Foreskin keratinocyte (primary cell): ENCODE measurements at places on chromosomes 4 and X. TPM values are rescaled to one million over a fixed set of nuclear protein-coding genes. Genes with fewer than 3 reads are reported as not detected.

DNA sequence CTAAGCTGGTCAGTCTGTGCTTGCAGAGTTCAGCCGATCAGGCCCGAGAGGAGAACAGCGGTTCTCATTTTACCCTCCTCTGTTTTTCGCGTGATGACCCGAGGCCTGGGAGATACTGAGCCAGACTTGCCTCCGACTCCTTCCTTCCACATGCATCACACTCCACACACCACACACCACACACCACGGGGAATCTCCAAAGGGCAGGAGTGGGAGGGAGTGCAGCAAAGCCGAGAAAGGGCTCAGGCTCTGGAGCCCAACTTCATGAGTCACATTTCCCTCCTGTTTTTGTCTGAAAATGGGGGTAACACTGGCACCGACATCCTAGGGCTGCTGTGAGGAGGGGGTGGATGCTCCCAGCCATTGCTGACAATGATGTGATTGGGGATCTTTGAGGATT is 38.9 kb downstream of the TKTL1 start:
- no peak for DNase-seq

LUZP4 gene
- polyA plus RNA-seq, result not detected in 2 replicates

- peak; percentile 28 for DNase-seq
These were observed 117.9 kb downstream of the CEP44 start for GRCh38 chr4:174401471-174402130.

DNA sequence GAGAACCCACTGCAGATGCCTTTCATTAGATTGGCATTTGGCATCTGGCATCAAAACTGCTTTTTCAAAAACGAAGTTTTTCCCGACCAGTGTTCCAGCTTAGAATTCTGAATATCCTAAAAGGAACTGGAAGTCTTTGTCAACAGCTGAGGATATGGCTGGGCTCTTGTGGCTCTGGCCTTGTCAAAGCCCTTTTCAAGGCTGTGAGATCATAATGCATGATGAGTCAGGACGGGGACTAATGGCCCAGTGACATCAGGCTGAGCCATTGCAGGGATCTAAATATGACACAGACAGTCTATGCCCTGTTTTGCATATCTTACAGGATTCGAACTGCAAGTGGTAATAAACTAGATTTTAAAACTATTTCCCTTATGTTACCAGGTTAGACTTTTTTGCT is 306.4 kb downstream of the PTTG2 start:
- no peak for DNase-seq

DNA sequence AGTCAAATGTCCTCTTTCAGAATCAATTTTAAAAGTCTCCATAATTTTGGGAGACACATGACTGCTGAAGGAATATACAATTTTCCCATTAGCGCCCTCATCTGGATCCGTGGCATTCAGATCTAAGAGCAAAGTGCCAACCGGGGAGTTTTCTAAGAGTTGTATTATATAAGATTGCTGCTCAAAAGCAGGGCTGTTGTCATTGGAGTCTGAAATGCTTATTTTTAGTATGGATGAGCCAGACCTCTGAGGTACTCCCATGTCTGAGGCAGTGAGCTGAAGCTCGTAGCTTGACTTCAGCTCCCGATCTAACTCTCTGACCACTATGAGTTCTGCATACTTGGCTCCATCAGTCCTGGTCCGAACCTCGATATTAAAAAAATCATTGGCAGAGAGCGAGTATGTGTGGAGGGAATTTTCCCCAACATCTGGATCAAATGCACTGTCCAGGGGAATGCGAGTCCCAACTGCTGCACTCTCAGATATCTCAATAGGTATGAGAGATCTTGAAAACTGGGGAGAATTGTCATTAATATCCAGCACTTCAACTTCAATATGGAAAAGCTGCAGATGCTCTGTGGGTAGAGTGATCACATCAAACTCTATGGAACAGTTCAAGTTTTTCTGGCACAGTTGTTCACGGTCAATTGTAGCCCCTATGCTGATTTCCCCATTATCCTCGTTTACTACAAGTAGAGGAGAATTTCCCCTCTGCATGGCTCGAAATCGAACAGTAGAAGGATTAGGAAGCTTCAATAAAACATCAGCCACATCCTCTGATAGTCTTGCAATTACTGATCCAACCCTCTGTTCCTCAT is 917 bp downstream of the PCDH18 start:
- DNase-seq, result no peak

DNA sequence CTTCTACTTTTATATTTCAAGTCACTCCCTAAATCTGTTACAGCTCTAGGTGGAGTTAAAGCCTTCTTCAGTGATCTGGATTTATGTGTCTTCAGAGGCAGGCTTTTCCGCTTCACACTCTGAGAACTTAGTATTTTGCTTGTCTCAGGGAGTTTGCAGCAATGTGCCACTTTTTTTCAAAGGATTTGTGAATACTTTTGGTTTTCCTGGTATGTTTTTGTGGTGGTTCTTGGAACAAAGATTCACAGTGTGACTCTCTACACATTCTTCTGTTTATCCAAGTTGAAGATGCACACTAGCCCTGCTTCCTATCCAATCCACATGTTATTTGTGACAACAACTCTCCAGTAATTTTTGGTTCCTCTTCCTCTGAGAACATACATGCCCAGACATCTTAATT is 1253.7 kb downstream of the TECRL start:
- DNase-seq, result no peak

CXorf49 gene
- polyA plus RNA-seq, result not detected in 2 replicates

DNA sequence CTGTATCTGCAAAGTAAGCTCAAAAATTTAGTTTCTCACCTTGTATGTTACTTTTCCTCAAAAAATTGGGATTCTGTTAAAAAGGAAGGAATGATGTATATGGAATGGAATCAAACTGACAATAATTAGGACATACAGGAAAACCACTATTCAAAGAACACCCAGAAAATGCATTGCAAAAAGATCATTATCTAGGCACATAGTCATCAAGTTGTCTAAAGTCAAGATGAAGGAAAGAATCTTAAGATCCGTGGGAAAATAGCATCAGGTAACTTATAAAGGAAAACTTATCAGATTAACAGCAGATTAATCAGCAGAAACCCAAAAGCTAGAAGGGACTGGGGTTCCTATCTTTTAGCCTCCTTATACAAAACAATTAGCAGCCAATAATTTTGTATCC is 23.1 kb upstream of the PLK4 start:
- DNase-seq, result peak; percentile 72

GRCh38 chr4:81898862-81899504 is 427.3 kb upstream of the RASGEF1B start:
- DNase-seq, result no peak

DNA sequence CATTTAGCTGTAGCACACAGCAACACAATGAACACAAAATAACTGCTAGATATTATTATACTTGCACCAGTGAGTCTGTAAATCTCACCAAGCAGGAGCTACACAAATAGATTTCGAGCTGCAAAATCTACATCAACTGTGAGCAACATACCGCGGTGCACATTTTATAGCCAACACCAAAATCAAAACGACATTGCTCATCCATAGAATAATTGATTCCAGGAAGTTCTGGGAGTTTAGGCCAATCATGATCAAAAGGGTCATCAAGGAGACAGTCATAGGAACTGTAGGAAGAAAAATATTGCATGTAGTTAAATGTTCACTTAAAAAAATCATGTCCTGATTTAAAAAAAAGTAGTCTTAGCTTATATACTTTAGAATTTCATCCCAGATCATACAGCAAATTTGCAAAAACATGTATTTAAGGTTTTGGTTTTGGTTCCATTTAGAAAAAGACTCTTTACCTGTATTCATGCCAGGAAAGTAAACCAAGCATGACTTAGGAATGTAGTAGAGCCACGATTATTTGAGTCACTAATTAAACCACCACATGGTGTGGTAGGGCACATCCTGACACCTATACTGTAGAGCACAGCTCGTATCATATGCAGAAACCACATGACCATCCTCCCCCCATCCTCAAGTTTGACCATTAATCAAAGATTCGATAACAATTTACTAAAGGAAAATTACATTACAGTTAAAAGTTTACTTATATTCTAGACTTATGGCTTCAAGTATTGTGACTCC is 250.4 kb downstream of the ADAMTS3 start:
- peak; percentile 74 for DNase-seq

- DNase-seq, result no peak
These were observed 29.8 kb upstream of the ESX1 start for GRCh38 chrX:104284507-104284906.

SRP72 gene
- polyA plus RNA-seq, result 61.9 and 68.4 TPM in 2 replicates

GRCh38 chr4:154329939-154330338 is 161.7 kb downstream of the DCHS2 start:
- DNase-seq, result peak; percentile 24
